Left renal cortex interstitium (tissue), 4 donors: ENCODE measurements at places on chromosomes 11 and 22. TPM values are rescaled to one million over a fixed set of nuclear protein-coding genes. Genes with fewer than 3 reads are reported as not detected.
A peak's percentile ranks its signal among the peaks of the same experiment; 100 is the strongest.

E2F8 gene
- polyA plus RNA-seq, result 5.9 TPM

BARX2 gene
- polyA plus RNA-seq, result 0.85 TPM

PHLDB1 gene
- polyA plus RNA-seq, result 191 TPM

ZNF214 gene
- 11.0 TPM for polyA plus RNA-seq

ZP1 gene
- polyA plus RNA-seq, result not detected

APOL5 gene
- 0.10 TPM for polyA plus RNA-seq

HYLS1 gene
- polyA plus RNA-seq, result 12.1 TPM

CNGA4 gene
- polyA plus RNA-seq, result 0.23 TPM

SLC35E4 gene
- polyA plus RNA-seq, result 2.1 TPM

CALCB gene
- 3.2 TPM for polyA plus RNA-seq

AGBL2 gene
- 8.2 TPM for polyA plus RNA-seq

DNA sequence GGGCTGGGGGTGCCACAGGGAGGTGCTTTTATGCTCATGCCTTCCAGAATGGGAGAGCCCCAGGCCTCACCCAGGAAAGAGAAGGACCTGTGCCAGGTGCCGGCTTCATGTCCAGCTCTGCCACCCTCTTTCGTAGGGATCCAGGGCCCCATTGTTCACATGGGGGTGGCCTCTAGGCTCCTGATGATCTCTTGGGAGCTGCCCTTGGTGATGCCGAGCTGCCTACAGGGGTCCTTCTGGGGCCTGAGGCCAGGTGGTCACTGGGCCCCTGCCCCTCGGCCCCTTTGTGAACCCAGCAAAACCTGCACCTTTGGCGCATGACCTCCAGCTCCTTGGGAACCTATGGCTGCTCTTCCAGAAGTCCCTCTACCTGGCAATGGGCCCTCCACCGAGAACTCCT lies 41.4 kb upstream of the SMIM38 start:
- no peak for DNase-seq

- DNase-seq, result no peak
These were observed 10.7 kb downstream of the KCNJ5 start for GRCh38 chr11:128901653-128902514.

DNA sequence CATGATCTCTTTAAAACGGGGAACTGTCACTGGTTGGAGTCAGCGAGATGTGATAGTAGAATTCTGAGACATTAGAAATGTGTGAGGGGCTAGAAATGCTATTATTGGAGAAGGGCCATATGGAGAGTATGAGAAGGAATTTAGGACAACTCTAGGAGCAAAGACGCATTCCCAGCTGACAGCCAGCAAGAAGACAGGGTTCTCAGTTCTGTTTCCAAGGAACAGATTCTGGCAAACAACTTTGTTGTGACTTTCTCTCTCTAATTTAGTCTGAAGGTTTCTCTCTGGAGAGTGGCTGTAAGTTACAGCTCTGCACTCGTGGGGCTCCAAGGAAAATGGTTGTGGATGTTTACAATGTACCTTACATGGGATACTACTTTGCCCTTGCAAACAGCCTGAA lies 876.3 kb downstream of the FAM181B start:
- no peak for DNase-seq

- no peak for DNase-seq
These were observed 24.2 kb downstream of the ALX4 start for GRCh38 chr11:44285756-44286155.

DNA sequence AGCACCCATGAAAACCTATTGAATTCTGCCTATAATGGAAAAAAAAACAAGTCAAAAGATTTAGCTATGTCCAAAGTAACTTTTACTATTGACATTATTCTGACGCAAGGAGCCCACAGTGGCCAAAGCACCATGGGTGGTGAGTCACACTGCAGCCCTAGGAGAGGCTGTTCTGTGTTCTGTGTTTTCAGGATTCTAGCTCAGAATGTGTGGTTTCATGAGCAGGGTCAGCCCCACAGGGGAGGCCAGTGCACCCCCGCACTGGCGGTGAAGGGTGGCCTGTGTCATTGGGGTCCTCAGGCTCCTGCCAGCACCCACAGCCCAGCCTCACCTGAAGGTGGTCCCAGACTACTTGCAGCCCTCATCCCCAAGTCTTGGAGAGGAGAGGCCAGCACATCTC lies 112.2 kb downstream of the BRD1 start:
- DNase-seq, result no peak

DNA sequence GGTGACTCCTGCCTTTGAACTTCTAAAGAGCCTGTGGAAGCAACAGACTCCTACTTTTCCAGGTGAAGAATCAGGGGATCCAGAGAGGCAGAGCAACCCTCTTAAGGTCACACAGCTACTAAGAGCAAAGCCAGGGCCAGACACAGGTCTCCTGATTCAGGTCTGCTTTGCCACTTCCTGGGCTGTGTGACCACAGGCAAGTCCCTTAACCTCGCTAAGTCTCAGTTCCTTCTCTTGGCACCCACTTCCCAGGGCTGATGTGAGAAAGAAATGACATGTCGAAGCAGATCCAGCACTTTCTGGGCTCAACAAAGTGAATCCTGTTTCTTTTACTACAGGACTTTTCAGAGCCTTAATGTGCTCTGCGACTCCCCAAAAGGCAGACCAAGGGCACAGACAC lies 30.2 kb downstream of the UQCR10 start:
- no peak for DNase-seq

- DNase-seq, result no peak
These were observed 3.7 kb downstream of the PDGFB start for GRCh38 chr22:39240831-39241793.

GRCh38 chr11:78253797-78254196 lies 65.1 kb downstream of the USP35 start:
- DNase-seq, result no peak

DNA sequence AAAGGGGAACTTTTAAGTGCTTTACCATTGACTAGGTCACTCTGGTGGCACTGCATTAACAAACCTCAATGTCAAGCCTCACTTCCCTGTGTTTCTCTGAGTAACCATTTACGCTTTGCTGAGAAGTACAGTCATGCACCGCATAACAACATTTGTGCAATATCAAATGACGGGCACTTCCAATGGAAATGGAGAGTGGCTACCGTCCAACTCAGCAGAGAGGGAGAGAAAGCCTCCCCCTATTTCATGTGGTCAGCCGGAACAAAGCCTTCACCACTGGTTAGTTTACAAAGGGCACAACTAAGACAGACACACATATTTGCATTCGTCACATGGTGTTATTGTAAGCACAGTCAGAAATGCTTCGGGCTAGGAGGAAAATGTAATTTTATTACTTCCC lies 117.3 kb downstream of the RASSF10 start:
- DNase-seq, result peak; percentile 55

DNA sequence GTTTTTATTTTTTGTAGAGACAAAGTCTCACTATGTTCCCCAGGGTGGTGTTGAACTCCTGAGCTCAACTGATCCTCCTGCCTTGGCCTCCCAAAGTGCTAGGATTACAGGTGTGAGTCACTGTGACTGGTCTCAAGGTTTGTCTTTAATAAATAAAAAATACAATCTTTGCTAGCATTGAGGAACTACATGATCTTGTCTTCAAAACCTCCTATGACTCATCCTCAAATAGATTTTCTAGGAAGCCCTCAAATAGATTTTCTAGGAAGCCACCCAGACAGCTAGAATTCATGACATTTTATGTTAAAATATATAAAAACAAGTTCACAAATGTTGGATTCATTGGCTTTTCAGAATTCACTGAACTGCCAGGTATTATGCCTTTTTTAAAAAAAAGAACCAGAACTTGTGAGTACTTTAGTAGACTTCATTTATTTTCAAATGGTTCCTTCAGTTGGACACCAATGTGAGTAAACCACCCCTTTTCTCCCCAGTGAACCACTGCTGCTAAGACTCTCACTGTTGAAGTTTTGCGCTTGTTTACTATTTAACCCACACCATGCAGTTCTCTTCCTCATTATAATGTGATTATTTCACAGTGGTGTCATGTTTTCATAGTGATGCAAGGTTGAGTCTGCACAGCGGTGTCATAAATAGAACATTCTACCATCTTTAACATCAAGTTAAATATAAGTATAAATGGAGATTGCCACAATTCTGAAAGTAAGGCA lies 303.9 kb downstream of the CASP12 start:
- DNase-seq, result no peak

GRCh38 chr11:95915051-95915450 lies 8.9 kb downstream of the MTMR2 start:
- DNase-seq, result no peak

DNA sequence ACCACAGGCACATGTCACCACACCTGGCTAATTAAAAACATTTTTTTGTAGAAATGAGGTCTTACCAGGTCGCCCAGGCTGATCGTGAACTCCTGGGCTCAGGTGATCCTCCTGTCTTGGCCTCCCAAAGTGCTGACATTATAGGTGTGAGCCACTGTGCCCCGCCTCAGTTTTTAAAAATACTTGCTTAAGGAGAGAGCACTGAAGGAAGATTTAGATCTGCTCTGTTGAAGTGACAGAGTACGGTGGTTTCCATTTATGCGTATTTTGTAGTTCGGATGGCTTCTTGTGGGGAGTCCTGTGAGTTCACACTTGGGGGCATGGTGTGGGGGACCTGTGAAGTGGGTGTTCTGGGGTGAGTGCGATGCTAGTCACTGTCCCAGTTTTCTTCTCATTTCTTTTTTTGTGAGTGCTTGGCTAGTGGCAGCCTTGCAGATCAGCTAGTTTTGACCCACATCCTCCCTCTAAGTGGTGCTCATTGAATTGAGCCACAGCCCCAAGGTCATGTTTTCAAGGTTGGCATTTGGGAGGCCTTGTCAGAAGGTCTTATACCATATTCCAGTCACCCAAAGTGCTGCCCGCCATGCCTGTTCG lies 31.5 kb downstream of the PTPRJ start:
- DNase-seq, result no peak

DNA sequence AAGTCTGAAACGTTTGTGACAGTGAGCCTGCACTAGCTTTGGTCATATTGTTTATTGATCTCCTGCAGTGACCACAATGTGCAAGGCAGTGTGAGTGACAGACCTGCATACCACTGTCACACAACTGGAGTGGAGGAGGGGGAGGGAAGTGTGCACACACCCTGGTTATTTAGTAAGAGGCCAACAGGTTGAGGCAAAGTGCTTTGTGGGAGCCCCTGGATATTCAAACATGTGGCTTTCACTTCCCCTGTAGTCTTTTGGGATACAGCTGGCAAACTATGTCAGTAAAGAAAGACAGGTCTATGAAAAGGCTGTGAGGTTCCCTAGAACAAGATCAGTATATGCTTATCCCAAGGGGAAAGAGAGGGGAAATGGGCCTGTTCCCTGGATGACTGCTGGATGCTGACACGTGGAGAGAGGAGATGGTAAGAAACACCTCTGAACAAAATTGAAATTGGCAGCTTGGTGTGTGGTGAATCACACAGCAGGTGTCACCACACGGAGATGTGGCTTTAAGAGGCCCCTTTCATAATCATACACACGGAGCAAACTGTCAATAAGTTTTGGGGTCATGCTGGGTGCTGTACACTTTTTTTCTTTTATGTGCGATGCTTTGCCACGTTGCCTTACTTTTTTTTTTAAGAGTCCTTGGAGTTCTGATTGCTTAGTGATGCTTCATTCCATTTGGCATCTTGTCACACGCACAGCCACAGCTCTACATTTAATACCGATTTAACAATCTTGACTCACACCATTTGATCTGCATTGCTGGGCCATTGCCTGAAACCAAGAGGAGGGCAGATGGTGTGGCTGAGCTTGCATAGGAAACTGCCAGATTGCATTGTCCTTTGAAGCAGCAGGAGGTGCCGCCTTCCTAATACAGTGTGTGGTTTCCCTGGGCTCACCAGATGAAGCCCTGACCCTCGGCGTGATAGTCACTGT lies 11.3 kb downstream of the OSBP2 start:
- no peak for DNase-seq

- DNase-seq, result peak; percentile 28
These were observed 247.6 kb downstream of the CADM1 start for GRCh38 chr11:115256397-115257197.
